NCI-H187 (cell line): ENCODE measurements at places on chromosomes 16 and 17.

GRCh38 chr17:55664287-55664686 is 58.4 kb downstream of the TMEM100 start:
- DNase-seq: no peak

DNA sequence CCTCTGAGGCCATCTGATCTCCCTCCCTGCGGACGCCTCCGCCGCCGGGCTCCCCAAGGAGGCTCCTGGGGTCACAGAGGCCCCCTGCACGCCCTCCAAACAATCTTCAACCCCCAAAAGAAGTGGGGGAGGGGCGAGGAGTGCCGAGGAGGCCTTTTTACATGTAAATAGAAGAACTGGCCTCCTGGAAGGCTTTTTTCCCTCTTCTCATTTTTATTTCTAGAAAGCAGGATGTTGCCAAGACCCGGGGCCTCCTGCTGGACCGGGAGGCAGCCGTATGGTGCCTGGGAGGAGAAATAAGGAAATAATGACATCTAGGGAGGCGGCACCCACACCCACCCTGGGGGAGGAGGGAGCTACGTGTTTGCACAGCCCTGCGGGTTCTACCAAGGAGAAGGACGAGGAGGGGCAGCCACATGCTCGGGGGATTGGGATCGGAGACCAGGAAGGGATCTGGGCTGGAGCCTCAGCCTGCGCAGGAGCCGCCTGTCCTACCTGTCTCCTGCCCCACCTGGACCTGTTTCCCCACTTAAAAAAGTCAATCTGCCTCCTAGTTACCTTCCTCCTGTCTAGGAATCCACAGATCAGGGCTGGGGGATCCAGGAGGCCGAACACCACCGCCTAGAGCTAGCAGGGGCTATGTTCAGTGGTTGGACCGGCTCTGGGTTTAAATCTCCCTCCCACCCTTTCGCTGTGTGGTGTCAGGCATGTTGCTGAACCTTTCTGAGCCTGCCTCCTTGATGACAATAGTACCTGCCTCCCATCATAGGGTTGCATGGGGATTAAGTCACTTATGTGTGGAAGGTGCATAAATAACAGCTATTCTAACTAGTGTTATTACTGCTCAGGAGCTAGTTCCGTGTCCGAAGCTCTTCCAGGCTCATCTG is 175.7 kb upstream of the GSE1 start:
- no peak for DNase-seq

DNA sequence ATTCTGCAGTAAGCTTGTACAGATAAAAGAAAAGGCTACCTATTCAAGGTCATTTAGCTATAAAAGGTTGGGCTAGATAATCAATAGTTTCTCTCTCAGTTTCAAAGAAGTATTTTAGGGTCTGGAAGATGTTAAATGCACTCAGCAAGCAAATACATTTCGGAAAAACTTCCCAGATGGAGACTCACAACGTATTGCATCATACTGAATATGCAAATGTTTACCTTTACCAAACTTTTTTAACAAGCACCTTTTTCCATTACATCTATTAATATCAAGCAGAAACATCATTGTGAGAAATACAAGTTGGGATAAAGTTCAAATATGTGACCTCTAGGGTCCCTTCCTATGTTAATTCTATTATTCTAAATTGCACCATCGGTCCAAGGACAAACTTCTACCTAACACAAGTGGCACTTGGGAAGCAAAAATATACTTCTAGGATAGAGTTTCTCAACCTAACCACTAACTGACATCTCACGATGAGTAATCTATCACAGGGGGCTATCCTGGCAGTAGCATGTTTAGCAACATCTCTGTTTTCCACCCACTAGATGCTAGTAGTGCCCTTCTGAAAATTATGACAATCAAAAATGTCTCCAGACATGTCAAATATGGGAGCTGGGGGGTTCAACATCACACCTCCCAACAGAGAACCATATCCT is 14.5 kb downstream of the KANSL1 start:
- DNase-seq: no peak

DNA sequence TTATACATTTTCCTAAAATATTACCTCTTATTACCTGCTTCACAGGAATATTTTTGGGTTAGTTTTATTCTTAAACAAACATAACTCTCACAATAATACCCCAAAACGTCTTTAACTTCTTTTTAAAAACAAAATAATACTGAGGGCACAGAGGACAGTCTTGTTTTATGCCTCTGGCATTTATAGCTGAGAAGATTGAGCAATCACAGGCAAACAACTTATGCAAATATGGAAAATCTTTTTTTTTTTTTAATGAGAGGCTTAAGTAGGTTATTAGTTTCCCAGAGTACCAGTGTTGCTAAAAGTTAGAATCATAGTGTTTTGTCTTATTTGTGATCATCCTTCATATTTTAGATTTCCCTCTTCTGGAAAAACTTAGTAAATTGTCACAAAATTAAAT is 195.0 kb downstream of the FTO start:
- no peak for DNase-seq

GRCh38 chr16:87877942-87878507 is 8.7 kb upstream of the SLC7A5 start:
- DNase-seq: no peak

DNA sequence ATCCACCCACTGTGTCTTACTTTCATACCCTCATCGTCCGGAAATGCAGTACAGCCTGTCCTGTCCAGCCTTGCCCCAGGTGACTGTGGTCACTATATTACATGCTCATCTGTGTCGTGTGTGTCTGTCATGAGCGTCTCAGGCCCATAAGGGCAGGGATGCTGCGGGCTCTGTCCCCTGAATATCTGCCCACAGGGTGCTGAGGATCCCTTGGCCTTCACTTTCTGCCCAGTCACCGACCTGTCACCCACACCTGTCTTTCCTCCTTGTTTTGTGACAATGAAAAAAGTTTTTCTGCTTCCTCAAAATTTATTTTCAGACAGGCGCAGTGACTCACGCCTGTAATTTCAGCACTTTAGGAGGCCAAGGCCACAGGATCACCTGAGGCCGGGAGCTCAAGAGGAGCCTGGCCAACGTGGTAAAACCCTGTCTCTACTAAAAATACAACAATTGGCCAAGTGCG is 1.4 kb upstream of the CTRB1 start:
- no peak for DNase-seq

- no peak for DNase-seq
Measured at GRCh38 chr16:1651094-1651973, 26.7 kb upstream of the JPT2 start.

- no peak for DNase-seq
Measured at GRCh38 chr16:17578981-17579874, 108.5 kb upstream of the XYLT1 start.
